Amniotic stem cell (primary cell): ENCODE measurements at places on chromosomes 7 and 10.
A peak's percentile ranks its signal among the peaks of the same experiment; 100 is the strongest.

- no peak for DNase-seq
These were observed 18.5 kb upstream of the C10orf67 start for GRCh38 chr10:23362879-23363792.

GRCh38 chr10:105063796-105064195 lies 422.7 kb downstream of the SORCS3 start:
- no peak for DNase-seq

- DNase-seq = no peak
These were observed 821 bp upstream of the JAZF1 start for GRCh38 chr7:28181416-28181815.

- DNase-seq = no peak
These were observed 54.4 kb upstream of the DNAJB12 start for GRCh38 chr10:72409167-72409566.

GRCh38 chr7:20131776-20132175 lies 85.4 kb downstream of the MACC1 start:
- DNase-seq = no peak

GRCh38 chr10:92080244-92080643 lies 156.7 kb downstream of the BTAF1 start:
- no peak for DNase-seq

- no peak for DNase-seq
These were observed 12.1 kb upstream of the CCNY start for GRCh38 chr10:35324196-35324595.

DNA sequence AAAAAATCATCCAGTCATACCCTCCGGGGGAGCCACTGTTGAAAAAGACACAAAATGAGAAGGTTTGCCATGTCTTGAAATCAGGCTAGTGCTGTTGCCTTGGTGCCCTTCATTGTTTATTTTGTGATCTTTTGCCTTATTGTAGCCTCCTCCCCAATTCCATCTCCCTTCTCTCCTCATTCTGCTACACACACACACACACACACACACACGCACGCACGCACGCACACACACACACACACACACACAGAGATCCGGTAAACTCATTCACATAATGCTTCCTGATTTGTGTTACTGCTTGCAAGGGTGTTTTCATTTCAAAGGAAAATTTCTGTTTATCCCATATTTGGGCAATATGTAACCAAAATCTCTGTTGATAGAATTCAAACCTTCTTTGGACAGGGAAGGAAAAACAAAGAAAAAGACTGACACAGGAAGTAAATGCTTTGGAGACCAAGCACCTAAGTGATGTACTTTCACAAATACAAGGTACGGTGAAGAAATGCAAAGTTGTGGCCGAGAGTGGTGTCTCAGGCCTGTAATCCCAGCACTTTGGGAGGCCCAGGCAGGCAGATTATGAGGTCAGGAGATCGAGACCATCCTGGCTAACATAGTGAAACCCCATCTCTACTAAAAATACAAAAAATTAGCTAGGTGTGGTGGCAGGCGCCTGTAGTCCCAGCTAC lies 141.1 kb upstream of the CDK13 start:
- DNase-seq = no peak

- DNase-seq = no peak
These were observed 18.5 kb upstream of the AGR3 start for GRCh38 chr7:16900209-16900768.

- no peak for DNase-seq
These were observed 1034.5 kb upstream of the LRRTM3 start for GRCh38 chr10:65891073-65891981.

DNA sequence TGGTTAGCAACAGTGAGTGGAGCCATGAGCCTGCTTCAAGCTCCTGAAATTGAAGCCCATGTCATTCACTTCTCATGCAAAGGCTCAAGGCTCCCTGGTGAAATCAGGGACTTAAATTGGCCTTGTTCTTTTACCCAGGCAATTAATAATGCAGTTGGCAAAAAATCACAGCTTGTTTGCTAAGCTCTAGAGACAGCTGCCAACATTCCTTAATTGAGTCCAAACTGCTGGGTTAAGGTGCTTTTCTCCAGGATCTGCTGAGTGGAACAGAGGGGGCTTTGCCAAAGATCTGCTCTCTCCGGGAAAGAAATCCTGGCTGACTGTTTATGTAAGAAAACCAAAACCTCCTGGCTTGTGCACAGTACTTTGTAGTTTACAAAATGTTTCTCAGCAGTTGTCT lies 257.6 kb upstream of the GHITM start:
- no peak for DNase-seq

DNA sequence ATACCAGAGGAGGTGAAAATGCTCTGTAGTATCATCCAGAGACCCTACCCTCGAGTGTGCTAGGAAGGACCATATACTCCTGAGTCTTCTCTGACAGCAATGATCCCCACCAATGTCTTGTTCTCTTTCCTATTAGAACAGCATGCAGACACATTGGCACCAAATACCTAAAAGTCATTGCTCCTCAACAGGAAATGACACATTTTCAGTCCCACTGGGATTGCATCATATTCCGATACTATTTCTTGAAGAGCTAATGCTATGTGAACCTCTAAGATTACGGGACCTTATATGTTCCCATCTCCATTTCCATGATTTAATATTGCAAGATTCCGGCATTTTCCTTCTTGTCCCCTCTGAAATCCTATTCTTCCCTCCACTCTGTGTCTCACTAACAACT lies 177.4 kb downstream of the NRP1 start:
- DNase-seq = no peak

DNA sequence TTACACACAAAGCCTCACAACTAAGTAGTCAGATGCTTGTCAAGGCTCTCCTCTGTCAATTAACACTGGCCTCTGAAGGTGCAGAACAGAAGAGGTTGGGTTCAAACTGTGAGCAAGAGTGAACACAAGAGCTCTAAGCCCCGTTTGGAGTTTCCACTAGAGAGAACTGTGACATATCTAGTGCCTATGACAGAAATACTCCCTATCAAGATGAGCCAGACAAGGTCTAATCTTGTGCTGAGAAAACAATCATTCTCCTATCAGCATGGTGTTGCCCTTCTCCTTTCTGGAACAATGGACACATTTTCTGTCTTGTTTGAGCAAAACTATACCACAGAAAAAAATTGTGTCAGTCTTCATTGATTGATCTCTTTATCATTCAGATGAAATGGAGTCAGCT lies 62.4 kb upstream of the CCDC71L start:
- DNase-seq = no peak

DNA sequence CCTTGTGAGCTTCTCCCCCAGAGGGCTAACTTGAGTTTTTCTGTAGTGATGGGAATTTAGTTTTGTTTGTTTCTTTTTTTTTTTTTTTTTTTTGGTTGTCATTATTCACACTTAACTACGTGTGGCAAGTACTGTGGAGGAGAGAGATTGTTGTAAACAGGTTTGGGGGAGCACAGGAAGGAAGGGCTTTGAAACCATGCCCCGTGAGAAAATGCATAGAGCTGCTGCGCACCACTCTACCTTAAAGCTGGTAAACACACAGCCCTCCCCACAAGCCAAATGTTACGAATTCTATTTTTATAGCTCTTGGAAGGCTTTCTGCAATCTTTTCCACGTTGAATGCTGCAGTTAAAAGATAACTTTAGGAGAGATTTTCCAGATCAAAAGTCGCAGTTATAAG lies 76.2 kb downstream of the ZNF22 start:
- DNase-seq = no peak

DNA sequence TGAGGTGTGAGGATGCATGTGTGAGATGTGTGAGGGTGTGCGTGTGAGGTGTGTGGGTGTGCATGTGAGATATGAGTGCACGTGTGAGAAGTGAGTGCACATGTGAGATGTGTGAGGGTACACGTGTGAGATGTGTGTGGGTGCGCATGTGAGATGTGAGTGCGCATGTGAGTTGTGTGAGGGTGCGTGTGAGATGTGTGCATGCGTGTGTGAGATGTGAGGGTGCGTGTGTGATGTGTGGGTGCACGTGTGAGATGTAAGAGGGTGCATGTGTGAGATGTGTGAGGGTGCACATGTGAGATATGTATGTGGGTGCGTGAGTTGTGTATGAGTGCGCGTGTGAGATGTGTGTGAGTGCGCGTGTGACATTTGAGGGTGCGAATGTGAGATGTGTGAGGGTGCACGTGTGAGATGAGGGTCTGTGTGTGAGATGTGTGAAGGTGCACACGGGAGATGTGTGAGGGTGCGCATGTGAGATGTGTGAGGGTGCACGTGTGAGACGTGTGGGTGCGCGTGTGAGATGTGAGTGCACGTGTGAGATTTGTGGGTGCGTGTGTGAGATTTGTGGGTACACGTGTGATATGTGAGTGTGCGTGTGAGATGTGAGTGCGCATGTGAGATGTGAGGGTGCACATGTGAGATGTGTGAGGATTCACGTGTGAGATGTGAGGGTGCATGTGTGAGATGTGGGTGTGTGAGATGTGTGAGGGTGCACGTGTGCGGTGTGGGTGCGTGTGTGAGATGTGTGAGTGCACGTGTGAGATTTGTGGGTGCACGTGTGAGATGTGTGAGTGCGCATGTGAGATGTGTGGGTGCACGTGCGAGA lies 30.5 kb downstream of the PPIF start:
- no peak for DNase-seq

GRCh38 chr10:3402187-3402751 lies 229.7 kb upstream of the PITRM1 start:
- no peak for DNase-seq

- DNase-seq = no peak
These were observed 2.7 kb upstream of the IQUB start for GRCh38 chr7:123537026-123537642.

DNA sequence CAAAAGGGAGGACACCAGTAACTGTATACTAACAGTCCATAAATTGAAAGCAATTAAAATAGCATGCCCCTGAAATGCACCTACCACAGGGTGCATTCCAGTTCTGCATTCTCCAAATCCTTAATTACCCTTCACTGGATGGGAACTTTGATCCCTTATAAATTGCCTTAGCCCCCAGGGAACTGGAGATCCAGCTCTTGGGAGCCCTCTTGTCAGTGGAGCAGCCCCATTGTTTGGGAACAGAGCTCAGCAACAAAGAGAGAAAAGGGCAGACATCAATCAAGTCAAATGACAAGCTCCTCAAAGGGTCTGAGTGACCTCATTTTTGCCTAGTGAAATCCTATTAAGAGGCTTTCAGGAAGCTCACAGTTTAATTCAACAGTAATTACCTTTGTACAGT lies 472.6 kb downstream of the XPNPEP1 start:
- DNase-seq = no peak

GRCh38 chr7:117116211-117116610 lies 162.9 kb downstream of the ST7 start:
- DNase-seq = no peak

DNA sequence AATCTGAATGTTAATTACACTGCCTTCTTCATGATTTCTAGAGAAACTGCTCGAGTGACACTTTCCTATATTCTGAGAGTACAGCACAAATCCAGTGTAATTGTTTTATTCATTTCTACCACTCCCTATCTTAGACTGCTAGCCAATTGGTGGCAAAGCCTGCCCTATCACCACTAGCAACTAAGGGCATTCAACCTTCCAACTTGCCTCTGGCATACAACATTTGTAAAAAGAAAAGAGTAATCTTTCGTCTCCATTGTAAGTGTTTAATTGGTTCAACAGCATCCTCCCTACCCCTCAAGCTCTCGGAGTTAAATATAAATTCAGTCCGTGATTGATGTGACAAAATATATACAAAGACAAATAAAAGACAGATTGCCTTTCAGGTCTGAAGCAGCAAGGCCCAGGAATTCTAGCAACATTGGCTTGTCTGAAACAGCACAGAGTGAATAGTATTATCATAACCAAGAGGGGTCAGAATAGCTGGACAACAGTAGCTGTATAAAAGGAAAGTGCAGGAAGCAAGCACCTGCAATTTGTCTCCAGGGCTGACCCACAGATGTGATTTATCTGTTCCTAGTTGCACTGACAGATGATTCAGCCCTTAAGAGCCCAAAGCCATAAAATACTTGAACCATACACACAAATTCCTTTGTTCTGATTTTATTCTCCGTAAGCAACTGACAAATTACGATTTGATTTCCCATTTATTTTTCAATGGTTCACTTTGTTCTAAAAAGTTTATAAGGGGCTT lies 47.6 kb upstream of the ANKRD1 start:
- peak; percentile 9 for DNase-seq

GRCh38 chr7:129729511-129729910 lies 118.0 kb downstream of the NRF1 start:
- no peak for DNase-seq

- DNase-seq = no peak
These were observed 34.6 kb downstream of the PSMC2 start for GRCh38 chr7:103382032-103382402.

- DNase-seq = peak; percentile 23
These were observed 115.5 kb upstream of the CREB5 start for GRCh38 chr7:28296571-28297483.

GRCh38 chr7:20030417-20030816 lies 186.8 kb downstream of the MACC1 start:
- no peak for DNase-seq

DNA sequence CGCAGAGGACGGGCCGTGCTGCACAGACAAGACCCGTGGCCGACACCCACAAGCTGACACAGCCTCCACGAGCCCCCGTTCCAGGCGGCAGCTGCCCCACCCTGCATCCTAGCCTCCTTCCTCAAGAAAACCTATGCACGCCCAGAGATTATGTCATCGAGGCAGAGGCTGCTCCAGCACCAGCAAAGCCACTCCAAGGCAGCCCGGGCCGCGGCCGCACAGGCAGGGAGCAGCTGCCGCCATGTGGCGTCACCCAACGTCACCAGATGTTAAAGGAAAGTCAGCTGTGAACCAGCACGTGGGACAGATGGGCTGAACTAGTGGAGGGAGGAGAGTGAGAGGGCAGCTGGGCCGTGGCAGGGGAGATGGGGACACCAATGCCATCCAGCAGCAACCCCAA lies 59.8 kb downstream of the STK32C start:
- no peak for DNase-seq

DNA sequence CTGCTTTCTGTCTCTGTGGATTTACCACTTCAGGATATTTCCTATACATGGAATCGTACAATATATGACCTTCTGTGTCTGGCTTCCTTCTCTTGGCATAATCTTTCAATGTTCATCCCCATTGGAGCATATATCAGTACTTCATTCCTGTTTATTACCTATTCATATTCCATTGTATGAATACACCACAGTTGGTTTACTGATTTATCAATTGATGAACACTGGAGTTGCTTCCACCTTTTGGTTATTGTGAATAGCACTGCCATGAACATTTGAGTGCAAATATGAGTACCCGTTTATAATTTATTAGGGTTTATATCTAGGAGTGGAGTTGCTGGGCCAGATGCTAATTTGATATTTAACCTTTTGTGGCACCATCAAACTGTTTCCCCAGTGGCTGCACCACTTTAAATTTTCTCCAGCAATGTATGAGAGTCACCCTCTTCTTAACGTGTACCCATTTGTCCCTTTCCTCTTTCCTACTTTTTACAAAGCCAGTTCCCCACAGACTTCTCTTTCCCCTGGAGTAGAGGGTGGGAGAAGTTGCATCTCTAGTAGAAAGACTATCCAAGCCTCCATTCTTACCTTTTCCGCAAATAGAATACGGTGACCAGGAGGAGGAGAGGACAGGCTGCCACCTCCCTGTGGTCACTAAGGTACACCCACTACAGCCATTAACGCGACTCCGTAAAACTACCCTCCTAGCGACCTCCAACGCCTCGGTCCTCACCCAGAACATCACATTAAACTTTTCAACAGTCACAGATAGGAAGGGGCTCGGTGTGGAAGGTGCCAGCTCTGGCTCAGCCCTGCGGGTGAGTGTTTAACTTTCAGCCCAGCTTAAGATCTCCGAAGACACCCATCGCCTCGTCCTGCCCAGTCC lies 25.6 kb downstream of the SCD start:
- DNase-seq = no peak
